Fibroblast of skin of right biceps (primary cell): ENCODE measurements at places on chromosomes 12 and 14.

GRCh38 chr14:89955745-89956660, at the start of gene TDP1:
TDP1 (plus strand) TSS chr14:89955927; CDS start chr14:89963115, 7,188 bp downstream.
- DNase-seq: peak; percentile 97

GRCh38 chr12:55726971-55727370, 1.8 kb downstream of the CD63 start:
- DNase-seq: no peak

DNA sequence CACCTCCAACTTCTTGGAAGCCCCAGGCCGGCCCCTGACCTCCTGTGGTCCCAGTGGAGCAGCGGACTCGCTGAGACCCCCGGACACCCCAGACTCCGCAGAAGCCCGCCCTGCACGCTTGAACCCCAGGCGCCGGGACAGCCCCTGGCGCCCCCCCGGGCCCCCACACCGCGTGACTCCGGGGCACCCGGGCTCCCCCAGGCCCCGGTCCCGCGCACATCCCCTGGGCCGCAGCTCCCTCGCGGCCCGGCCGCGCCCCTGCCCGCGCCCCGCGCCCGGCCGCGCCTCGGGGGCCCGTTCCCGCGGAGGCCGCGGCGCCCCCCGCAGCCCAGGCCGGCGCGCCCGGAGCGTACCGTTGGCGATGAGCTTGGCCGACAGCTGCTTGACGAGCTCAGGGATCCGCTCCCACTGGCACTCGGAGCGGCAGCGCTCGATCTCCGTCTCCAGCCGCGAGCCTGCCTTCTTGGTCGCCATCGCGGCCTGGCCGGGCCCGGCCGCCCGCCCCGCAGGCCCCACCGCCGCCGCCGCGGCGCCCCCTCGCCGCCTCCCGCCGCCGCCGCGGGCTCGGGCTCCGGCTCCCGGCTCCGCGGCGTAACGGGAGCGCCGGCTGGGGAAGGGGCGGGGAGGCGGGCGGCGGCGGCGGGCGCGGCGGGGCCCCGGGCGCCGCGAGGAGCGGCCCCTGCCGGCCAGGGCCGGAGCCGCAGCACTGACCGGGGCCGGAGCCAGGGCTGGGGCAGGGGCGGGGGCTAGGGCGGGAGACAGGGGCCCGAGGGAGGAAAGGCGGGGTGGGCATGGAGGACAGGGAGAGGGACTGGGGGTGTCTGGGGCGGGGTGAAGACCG, at the start of gene TTC7B:
Gene TTC7B, minus strand, starts transcription at position 609 of the 841 bp plus-strand sequence. Its CDS starts 135 bp downstream, at position 474.
- DNase-seq: peak; percentile 50

DNA sequence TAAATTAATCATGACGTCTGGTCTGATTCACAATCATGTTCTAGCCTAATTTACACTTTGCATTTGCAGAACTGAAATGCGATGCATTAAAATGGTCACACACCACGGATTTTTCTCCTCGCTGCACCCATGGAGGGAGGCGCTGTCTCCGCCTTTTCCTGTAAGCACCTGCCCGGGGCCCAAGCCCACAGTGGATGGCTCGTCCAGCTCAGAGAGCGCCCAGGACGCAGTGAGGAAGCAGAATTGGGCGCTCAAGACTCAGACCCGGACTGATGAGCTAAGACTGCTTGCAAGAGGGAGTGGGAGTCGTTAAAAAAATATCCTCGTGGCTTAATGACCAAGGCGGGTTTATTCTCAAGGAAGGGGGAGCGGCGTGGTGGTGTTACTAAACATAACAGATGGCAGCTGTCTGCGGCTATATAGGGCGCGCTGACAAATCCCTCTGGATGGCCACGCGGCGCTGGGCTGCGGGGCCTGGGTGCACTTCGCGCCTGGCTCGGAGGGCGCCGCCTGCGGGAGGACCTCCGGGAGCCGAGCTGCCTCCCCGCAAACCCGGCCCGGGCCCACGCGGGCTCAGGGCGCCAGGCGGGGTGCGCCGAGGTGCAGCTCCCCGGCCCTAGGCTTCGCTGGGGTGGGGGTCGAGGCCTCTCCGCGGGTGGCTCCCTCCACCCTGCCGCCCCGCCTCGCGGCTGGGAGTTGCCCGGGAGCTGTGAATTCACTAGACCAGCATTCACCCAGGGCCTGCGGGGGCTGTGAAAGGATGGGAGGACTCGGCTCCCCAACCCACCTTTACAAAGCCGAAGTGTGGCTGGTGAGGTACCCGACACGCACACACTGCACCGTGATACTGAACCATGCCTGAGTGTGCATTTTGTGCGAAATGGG, 78.7 kb downstream of the PPM1A start:
- peak; percentile 31 for DNase-seq

DNA sequence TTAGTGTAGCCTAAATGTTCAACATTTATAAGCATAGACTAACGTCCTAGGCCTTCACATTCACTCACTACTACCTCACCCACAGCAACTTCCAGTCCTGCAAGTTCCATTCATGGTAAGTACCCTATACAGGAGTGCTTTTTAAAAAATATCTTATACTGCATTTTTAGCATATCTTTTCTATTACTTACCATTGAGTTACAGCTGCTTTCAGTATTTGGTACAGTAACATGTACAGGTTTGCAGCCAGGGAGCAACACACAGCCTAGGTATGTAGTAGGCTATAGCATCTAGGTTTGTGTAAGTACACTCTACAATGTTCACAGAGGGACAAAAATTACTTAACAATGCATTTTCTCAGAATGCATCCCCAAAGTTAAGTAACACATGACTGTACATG, 17.4 kb downstream of the IPO8 start:
- DNase-seq: no peak

DNA sequence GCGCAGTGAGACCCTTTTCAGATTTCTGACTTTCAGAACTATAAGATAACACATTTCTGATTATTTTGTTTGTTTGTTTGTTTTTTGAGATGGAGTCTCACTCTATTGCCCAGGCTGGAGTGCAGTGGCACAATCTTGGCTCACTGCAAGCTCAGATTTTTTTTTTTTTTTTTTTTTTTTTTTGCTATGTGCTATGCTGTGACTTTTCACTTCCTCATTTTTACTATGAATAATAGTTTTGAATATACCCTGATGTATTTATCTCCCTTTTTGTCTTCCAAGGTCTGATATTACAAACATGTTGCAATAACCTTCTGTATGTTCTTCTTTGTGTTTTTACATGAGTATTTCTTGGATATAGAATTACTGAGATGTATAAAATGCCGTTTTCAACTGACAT, 658.7 kb upstream of the SEL1L start:
- DNase-seq: no peak

DNA sequence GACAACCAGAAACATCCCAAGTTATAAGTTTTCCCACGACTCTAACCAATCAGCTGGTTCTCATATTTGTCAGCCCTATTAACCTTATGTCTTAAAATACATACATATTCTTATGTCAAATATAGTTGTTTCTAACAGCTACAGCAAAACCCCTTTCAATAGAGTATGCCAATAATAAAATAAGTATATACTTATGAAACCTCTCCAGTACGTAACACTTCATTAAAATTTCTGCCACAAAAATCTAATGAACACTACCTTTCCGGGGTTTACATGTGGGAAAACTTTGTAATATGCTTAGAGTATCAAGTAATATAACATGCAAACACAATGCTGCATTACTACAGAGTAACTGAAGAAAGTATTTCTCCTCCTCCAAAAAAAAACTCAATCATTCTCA, 1.8 kb downstream of the LRP6 start:
- DNase-seq: no peak

- DNase-seq: no peak
These were observed 6.7 kb upstream of the TESC start for GRCh38 chr12:117105902-117106301.

DNA sequence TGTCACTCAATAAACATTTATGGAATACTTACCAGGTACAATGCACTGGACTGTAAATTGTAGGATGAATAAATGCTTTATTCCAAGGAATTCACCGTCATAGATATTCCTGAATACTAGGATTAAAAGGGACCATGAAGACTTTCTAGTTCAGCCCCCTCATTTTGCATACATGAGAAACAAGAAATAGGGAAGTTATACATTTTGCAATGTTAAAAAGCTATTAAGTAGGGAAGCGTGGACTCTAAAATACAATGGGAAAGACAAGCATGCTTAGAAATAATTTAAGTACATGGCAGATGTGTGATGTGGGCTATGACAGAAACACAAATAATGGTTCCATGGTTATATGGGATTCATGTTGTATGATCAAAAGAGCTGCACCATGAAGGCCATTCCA, 89.4 kb upstream of the SYT10 start:
- DNase-seq: no peak

GRCh38 chr12:18750085-18750484, 12.2 kb downstream of the CAPZA3 start:
- peak; percentile 31 for DNase-seq

- no peak for DNase-seq
These were observed 28.5 kb upstream of the PAPLN start for GRCh38 chr14:73208846-73209245.

DNA sequence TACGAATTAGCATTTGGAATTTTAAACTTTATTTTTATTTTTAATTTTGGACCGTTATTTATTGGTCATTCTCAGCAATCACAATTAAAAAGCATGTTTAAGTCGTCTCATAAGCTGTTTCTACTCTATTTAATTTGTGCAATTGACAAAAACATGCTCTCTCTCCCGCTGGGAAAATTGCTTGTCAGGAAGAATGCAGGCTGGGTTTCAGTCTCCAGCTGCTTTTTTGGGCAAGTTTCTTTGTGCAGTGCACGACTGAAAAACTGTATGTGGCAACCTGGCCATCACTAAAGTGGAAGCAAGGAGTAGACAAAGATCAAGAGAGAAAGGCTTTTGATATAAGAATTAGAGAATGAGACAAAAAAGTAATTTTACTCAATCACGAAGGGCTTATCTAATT, 941.5 kb upstream of the MDGA2 start:
- no peak for DNase-seq

DNA sequence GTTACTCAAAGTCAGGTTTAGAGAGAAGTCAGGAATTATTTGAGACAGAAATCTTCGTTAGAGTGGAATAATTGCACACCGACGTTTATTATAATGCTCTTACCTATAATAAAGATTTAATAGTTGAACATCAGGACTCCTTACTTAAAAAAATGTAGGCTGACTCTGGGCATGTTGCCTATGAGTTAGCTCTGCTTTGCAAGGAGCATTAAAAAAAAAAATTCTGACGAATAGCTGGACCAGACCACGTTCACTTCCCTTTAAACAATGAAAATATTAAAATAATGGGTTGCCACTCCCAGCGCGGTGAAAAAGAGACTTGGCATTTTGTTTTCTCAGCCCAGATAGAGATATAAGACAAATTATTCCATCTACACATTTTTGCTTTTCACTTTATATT, 574 bp upstream of the FANCM start:
- peak; percentile 19 for DNase-seq

- peak; percentile 91 for DNase-seq
These were observed 103.8 kb downstream of the OSBPL8 start for GRCh38 chr12:76455582-76456345.

DNA sequence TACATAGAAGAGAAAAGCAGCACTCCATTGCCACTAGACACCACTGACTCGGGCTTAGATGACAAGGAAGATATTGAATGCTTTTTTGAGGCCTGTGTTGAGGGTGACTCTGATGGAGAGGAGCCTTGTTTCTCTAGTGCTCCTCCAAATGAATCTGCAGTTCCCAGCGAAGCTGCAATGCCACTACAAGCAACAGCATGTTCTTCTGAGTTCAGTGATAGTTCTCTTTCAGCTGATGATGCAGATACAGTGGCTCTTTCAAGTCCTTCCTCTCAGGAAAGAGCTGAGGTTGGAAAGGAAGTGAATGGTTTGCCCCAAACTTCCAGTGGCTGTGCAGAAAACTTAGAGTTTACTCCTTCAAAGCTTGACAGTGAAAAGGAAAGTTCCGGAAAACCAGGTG, 114.5 kb upstream of the NPAS3 start:
- DNase-seq: no peak

DNA sequence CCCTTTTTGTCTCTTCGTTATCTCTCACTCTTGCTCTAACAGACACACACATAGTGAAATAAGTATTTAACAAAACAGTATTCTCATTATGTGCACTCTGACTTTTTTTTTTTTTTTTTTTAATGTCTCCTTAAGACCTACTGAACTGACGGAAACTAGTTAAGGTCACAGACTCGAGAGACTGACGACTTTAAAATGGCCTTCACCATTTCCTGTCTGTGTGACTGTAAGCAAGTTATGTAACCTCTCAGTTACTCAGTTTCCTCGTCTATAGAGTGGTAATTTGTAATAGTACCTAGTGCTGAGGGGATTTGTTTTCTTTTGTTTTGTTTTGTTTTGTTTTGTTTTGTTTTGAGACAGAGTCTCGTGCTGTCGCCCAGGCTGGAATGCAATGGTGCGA, 284.8 kb downstream of the FBXL14 start:
- DNase-seq: no peak

DNA sequence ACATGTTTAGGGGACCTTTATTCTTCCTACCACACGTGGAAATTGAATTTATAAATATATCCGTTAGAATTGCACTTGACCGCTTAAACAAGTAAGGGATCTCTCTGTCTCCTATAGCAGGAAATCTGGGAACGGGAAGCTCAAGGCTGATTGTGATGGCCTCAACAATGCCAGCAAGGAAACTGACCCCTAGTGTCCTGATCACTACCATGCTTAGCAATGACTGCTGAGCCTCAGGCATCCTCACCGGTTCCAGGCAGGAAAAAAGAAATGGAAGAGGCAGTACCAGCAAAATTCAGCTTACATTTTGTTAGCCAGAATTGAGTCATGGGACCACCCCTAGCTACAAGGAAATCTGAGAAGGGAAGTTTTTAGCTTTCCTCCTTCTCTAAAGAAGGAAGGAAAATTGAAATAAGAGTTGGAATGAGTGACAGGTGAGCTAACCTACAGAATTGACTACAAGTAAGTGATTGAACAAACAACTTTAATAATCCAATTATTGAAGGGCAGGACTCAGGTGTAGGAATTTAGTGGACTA, 43.9 kb upstream of the AMN1 start:
- no peak for DNase-seq

- no peak for DNase-seq
These were observed 1.9 kb downstream of the MYL6B start for GRCh38 chr12:56154246-56154771.

- no peak for DNase-seq
These were observed 33.5 kb downstream of the JDP2 start for GRCh38 chr14:75461303-75461702.

DNA sequence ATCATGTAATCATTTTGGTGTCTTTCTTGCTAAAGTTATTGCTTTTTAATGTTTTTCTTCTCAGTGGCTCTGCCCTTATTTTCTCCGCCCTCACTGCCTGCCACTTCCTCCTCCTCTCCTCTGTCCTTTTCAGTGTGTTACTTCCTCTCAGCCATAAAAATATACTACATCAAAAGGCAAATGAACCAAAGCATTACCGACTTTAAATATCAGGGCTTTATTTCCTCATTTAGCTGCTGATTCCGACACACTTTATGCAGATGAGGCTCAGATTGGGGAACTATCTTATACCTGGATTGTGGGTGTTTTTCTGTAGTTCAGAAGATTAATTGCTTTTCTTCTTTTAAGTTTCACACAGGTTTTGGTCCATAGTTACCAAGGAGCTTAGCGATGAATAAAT, 118.1 kb downstream of the CMAS start:
- no peak for DNase-seq
